ENCODE measurements at places on chromosomes 3 and 15.
A peak's percentile ranks its signal among the peaks of the same experiment; 100 is the strongest.

DNA sequence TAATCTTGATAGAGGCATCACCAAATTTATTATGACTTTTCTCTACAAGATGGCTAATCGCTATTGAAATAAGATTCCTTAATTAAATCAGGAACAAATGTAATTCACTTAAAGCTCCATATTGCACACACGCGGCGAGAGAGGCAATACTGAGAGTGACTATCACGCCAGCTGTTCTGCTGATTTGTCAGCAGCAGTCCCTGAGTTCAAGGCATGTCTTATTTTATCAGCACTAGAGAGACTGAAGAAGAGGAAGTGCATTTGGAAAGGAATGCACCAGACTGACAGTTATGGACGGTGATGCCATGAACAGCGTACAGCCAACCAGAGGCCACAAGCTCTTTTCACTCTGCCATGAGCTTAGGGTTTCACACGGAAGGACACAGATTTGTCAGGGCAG is 83.6 kb upstream of the SLCO3A1 start:
- DNase-seq = no peak

DNA sequence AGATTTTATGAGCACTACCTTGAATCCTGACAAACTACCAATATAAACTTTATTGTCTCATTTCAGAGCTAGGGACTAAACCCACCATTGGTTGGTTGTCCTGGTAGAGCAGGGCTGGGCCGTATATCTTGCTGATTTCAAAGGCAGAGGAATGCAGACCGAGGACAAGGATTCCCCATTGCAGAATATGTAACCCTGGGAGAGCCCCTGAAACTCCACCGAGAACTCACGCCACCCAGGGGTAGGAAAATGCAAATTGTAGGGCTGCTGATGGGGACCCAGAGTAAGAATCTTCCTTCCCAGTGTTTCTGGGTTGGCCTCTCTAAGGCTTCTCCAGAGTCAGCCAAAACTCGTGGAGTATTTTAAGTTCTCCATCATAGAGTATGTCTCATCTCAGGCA is 235.3 kb downstream of the ABHD5 start:
- DNase-seq = no peak

- peak; percentile 26 for DNase-seq
These were observed 47.4 kb upstream of the CRTC3 start for GRCh38 chr15:90482124-90483011.

DNA sequence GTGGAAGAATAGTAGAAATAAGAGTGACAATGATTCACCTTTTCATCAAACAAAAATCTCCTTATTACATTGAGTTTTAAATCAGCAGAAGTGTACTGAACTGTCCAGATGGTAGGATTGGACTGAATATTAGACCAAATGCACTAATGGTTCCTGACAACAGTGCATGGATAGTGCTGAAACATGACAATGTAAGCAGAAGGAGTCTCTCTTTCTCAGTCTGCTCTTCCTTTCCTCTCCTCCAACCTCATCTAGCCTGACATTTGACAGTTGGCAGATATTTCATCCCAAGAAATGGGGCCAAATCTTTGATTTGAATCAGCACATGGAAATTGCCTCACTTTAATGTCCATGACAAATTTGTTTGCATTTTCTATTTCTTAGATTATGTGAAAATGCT is 225.1 kb upstream of the PLSCR5 start:
- DNase-seq = no peak

DNA sequence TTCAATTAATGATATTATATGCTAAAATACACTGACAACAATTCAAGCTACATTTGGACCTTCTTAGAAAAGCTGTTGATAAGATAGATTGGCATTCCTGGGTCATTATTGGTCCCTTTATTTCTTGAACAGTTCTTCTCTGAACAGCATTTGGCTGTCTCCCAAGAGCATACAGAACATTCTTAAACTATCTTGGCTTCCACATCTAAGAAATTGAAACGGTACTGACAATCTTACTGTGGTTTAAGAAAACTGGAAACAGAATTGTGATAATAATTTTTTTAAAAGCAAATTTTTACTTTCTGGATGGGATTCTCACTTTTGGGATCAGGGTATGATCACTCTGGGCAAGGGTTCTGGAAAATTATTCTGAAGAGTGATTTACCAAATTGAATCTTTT is 161.7 kb upstream of the ZNF385D start:
- DNase-seq = no peak

GRCh38 chr3:126414961-126415660 is 20.4 kb downstream of the CFAP100 start:
- no peak for DNase-seq

- DNase-seq = peak; percentile 93
These were observed at the start of gene IREB2 for GRCh38 chr15:78437762-78438618. Gene IREB2 (plus strand): TSS chr15:78438216. CDS start chr15:78438338, 122 bp downstream.

All from stimulated activated CD4-positive, alpha-beta T cell treated with anti-CD3 and anti-CD28 coated beads, Interleukin-12 subunit alpha, Interleukin-12 subunit beta, amount 100 ng/mL, for 24 hours (primary cell).